ENCODE measurements at places on chromosomes 6 and 20.

DNA sequence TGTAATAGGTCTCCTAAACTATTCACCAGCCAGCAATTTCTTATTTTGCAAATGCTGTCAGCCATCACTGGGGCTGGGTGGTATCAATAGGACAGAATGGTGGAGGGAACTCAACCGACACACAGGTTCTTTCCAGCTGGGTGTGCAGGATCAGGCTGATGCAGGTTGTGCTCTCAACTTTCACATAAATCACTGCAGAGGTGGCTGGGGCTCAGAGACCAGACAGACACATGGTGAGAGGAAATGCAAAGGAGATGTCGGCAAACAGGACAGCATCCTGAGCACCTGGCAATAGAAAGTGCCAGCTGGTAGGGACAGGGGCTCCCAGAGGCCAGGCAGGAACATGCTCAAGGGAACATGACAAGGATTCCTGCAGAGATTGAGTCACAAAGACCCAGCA is 254.9 kb downstream of the SOD2 start:
- DNase-seq, result no peak

- no peak for DNase-seq
These were observed 4.0 kb upstream of the CNKSR3 start for GRCh38 chr6:154514481-154514880.

DNA sequence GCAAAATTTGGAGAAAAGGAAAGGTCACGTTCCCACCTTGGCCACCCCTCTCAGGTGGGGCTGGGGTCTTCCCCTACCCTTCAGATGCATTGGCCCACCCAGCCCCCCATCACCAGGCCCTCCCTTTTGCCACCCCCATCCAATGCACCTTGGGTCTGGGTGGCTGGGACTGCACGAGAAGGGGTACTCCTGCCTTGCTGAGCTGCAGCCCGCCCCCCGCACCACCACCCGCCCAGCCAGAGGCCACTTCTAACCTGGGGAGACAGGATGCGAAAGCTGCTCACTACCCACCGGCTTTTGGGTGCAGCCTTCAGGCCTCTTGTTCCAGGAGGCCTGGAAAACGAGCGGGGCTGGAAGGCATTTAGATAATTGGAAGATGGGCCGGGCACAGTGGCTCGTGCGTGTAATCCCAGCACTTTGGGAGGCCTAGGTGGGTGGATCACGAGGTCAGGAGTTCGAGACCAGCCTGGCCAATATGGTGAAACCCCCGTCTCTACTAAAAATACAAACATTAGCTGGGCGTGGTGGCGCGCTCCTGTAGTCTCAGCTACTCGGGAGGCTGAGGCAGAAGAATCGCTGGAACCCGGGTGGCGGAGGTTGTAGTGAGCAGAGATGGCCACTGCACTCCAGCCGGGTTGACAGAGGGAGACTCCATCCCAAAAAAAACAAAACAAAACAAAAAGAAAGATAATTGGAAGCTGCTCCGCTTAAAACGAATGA is 1.2 kb upstream of the CDC25B start:
- DNase-seq, result no peak

- DNase-seq, result no peak
These were observed 85.3 kb upstream of the SLC22A23 start for GRCh38 chr6:3542032-3542640.

Data from activated CD8-positive, alpha-beta memory T cell treated with anti-CD3 and anti-CD28 coated beads, Interleukin-2, amount 10 ng/mL, durations not matched to agents 7 days and 5 days (primary cell).